ENCODE measurements at places on chromosomes 6 and 20.

DNA sequence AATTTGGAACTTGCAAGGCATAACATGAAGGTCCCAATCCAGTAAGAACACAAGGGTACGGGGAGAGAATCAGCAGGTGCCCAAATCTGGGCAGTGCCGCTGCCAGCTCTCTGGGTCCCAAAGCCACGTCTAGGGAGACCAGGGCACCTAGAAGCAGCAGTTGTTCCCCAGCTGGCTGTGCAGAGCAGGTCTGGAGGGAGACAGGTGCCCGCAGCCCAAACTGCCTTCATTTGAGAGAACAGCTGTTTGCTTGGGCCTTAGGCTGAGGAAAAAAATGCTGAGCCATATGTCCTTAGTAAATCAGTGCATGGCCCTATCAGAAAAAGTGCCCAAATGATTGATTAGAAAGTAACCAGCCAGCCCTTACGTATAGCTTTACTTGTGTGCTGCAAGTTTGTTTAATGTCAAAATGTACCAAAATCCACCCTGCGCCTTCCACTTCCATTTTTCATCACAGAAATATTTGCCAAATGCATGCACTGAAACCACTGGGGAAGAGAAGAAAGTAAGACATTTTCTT, 9.1 kb upstream of the PRELID3B start:
- DNase-seq, result no peak

GRCh38 chr20:21519136-21519584, 5.3 kb upstream of the NKX2-2 start:
- no peak for DNase-seq

DNA sequence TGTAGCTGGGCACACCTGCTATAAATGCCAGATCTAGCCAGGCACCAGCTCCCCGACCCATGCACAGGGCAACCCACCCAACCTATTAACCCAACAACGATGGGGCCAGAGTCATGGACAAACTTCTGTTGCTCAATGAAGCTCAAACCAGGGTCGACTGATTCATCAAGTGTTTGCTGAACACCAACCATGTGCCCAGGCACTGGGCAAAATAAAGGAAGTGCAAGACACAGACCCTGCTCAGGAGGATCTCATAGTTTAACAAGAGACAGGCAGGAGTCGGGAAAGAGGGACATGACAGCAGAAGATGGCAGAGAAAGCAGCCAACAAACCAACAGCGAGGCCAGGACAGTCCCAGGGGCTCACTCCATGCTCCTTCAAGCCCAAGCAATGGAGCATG, 18.8 kb downstream of the KCNK5 start:
- DNase-seq, result no peak

DNA sequence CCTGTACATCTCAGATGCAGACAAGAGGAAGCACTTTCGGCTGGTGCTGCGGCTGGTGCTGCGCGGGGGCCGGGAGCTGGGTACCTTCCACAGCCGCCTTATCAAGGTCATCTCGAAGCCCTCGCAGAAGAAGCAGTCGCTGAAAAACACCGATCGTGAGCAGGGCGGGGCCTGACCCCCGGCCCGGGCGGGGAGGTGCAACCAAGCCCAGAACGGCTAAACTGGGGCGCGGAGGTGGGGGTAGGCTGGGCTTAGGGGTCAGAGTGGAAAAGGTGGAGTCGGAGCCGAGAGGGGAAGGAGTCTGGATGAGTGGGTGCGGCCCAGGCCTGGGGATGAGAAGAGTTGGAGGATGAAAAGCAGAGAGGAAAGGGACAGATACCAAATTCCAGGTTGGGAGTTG, 4.1 kb upstream of the MATN4 start:
- DNase-seq, result no peak

DNA sequence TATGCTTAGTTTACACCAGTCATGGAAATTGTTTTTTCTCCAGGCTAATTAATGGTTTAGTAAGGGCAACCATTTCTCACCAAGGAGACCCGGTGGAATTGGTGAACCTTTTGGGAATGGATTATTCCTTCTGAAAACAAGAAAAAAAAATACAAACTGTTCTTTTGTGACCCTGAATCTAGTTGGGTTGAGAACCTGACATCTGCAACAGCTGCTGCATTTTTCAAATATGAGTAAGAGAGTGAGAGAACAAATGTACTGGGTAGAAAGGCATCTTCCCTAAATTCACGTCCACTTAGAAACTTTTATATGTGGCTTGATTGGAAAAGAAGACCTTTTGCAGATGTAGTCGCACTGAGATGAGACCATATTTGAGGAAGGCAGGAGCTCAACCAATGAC, 553.4 kb upstream of the EPHA7 start:
- DNase-seq, result no peak

DNA sequence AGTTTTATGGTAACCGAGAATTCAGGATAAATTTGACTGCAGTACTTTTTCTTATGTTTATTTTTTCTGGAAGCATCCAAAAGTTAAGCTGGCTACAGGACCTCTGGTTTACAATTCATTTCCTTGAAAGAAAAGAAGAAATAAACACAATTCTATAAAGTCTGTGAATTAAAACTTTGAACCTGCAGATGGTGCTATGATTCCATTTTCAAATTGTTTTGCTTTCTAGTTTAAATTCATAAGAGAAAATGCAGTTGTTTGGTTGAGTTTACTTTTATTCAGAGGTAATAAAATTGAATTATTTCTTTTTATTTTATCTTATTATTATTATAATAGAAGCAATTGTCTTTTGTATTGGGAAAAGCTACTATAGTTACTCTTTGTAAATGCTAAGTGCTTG, 1.8 kb upstream of the VIP start:
- no peak for DNase-seq

DNA sequence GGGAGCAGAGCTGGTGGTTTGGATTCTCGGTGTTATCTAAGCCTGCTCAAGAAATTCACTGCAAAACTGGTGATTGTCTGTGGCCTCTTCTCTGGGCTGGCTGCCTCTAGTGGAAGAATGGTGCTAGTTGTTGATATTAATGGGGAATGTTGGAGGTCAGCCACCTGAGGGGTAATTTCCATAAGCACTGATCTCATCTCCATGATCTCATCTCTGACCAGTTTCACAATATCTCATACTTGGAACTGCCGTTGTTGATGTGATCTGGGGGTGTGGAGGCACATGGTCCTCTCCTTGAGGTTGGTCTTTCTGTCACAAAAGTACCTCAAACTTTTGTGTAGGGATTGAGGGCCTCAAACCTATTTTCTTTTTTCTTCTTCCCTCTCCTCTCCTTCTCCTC, 102.6 kb downstream of the CD109 start:
- no peak for DNase-seq

DNA sequence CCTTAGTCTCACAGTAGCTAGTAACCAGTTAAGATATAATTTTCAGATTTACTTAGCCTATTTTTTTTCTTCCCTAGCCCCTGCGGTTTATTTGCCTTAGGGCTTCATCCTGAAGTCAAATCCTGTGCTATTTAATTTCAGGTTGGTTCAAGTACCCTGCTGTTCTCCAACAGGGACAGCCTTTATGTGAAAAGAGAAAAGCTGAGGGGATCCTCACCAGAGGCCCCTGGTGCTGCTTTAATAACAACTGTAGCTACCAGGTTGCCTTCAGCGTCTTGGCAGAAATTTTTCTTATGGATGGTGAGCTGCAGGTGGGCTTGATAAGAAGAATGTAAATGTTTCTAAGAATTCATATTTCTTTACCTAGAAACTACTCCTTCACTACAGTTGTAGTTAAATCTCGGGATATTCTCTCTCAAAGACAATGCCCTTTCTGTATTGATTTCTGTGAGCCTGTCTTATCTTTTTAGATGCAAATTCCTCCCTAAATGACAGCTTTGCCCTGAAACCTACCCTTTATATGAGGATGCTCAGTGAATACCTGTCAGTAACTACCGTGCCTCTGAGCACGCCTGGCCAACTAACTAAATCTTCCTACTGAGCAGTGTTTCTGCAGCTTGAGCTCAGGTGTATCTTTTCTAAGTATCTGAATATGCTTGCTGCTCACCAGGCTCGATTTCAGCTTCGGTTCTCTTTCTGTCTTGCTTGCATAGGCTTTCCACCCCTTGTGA, 320.5 kb downstream of the MMUT start:
- DNase-seq, result no peak

DNA sequence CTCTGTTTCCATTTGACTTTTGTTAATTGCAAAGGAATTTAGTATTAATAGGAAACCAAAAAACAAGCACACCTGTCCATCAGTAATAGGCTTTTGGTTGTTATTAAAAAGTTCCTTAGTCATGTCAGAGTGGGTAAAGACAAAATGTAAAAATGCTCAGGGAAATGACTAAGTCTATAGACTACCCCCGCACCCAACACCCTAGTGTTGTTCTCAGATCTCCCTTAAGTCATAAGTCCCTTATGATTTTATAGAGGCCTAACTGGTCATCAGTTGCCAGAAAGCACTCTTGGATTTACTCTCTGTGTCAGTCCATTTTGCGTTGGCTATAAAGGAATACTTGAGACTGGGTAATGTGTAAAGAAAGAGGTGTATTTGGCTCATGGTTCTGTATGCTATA, 52.8 kb downstream of the MAP3K4 start:
- no peak for DNase-seq

GRCh38 chr20:52552181-52552872, 360.7 kb upstream of the ZFP64 start:
- DNase-seq, result no peak

GRCh38 chr6:42627674-42628073, 63.8 kb downstream of the UBR2 start:
- DNase-seq, result no peak

- no peak for DNase-seq
These were observed 2.3 kb downstream of the TOX2 start for GRCh38 chr20:43916881-43917371.

- DNase-seq, result no peak
These were observed 13.7 kb upstream of the CST8 start for GRCh38 chr20:23477223-23477622.

GRCh38 chr6:56984361-56984760, 29.5 kb downstream of the BEND6 start:
- DNase-seq, result no peak

- DNase-seq, result no peak
These were observed 65.7 kb upstream of the BACH2 start for GRCh38 chr6:90362318-90362717.

GRCh38 chr20:32970115-32970972, 33.9 kb downstream of the SUN5 start:
- no peak for DNase-seq

- DNase-seq, result no peak
These were observed 6.7 kb downstream of the RWDD2A start for GRCh38 chr6:83199863-83200225.

GRCh38 chr20:19137641-19138040, 74.8 kb upstream of the SLC24A3 start:
- DNase-seq, result no peak

DNA sequence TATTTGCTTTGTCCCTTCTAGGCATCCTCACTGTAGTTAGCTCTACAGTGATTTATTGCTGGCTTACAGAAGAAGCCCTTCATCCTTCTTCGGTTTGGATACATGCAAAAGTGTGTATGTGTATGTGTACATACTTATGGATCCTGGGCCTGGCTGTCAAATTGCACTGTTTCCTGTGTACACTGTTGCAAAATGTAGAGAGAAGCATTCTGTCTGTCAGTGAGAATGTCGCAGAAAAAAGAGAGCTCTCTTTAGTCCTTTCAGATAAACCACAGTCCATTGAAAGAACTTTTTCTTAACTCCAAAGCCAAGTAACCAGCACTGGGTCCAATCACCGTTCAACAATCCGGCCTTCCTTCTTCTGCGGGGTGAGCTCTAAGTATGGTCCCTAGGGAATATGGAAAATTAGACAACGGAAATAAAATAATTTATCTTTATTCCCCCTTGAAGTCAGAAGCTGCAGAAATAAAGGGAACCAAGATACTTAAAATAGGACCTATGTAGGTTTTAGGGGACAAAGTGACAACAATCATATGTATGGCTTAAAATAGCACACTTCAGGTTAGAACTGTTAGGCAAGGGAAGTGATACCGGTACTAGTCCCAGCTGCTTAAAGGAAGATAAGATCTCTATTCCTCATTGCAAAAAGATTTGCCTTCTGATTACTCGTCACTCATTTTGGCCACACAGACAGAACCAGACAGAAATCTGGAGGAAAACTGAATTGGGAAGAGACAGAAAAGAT, 107.0 kb downstream of the CD83 start:
- no peak for DNase-seq

GRCh38 chr6:149248693-149249369, 68.7 kb upstream of the TAB2 start:
- DNase-seq, result no peak

DNA sequence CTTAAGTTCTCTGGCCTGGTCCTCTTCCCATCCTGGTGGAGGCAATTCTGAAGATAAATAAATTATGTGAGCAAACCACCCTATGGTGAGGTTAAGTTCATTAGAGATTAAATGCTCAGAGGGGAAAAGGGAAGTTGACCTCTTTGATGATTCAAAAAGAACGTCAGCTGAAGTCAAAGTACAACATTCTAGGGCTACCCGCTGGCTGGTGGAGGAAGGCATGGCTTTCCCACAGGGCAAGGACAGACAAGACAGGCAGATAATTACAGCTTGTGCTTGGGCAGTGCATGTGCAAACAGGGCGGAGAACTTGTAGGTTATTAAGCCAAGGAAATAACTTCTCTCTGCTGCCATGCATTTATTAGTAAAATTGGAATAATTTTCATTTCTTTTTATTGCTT, 91.0 kb upstream of the SLC24A3 start:
- DNase-seq, result no peak

GRCh38 chr6:2197984-2198383, 47.4 kb downstream of the GMDS start:
- DNase-seq, result no peak

- DNase-seq, result no peak
These were observed 253.2 kb downstream of the UST start for GRCh38 chr6:148999929-149000468.

DNA sequence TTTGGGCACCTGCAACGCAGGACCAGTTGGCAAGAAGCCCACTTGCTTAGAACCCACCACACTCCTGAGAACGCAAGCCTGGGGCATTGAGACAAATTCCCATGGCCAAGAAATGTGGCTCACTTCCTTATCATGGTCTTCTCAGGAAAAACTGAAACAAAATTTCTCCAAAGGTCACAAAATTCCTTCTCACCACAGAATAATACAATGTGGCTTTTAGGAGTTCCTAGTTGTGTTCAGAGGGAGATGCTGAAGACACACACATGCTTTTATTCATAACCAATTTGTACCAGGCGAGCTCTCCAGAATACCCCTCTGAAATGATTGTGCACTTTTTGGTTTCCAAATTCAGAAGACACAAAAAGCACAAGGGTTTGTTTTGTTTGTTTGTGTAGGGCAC, 31.6 kb downstream of the ADTRP start:
- no peak for DNase-seq

DNA sequence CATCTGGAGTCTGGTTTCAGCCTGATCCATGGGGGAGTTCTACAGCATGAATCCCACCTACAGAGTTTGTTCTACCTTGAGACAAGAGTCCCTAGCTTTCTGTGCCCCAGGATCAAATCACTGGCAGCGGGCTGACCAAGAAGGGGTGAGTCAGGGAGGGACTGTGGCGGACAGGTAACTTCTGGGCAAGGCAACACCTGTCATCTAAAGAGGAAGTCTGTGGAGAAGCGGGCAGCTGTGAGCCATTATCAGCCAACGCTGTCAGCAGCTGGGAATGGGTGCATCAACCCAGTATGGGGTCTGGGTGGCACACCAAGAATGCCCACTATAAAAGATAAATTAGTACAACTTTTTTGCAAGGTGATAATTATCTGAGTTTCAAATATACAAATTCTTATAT, 45.9 kb downstream of the UBE3D start:
- no peak for DNase-seq

GRCh38 chr6:9112544-9112943, 677.2 kb upstream of the SLC35B3 start:
- DNase-seq, result no peak

Data from D721Med (cell line).